Pulmonary artery endothelial cell (primary cell): ENCODE measurements at places on chromosomes 1 and 21.

DNA sequence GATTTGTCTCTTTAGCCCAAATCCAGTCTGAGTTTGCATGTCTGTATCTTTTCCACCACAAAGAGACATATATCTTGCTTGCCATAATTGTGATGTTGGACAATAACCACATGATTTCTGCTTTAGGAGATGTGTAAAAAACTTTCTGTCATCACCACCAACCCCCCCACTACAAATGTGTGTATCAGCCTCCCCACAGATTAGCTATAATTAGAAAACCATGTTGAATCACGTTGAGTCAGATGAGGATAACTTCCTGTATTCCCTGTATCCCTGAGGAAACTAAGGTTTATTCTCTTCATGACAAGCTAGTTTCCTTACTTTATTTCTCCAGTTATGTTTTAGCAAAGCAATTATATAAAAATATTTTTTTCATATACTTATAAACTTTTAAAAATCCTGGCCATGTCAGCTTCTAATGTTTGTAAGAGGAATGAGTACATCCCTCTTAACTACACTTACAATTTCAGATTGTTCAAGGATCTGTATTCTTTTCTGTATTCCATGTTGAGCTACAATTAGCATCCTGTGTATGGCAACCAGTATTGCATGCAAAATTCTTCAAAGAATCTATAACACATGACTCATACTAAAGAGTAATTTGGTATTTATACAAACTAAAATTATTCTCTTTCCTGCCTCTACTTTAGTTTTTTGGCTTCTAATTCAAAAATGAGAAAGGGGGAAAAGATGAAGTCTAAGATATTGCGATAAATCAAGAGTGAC is 143.0 kb downstream of the FMN2 start:
- no peak for DNase-seq

DNA sequence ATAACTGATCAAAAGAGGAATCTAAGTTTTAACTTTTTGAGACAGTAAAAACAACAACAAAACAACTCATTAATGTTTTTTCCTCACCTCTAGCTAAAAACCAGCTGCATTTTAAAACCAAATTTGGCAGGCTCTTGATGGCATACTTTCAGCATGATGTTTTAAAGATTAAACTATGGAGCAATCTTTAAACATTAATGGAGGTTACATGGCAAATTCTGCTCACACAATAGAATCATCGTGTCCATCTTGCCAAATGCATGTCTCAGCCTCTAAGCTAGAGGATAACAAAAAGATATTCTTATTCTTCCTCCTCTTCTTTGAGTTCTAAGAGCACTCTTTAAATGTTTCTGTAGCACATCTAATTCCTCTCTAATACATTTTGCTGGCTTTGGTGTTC is 579.8 kb upstream of the PKN2 start:
- no peak for DNase-seq

GRCh38 chr1:193533853-193534252 is 347.4 kb upstream of the B3GALT2 start:
- no peak for DNase-seq

GRCh38 chr1:62428351-62428750 is 8.5 kb upstream of the USP1 start:
- no peak for DNase-seq

GRCh38 chr1:151502035-151502700 is 9.0 kb upstream of the CGN start:
- no peak for DNase-seq

GRCh38 chr1:95122151-95122697 is 5.1 kb downstream of the TLCD4 start:
- DNase-seq, result no peak

DNA sequence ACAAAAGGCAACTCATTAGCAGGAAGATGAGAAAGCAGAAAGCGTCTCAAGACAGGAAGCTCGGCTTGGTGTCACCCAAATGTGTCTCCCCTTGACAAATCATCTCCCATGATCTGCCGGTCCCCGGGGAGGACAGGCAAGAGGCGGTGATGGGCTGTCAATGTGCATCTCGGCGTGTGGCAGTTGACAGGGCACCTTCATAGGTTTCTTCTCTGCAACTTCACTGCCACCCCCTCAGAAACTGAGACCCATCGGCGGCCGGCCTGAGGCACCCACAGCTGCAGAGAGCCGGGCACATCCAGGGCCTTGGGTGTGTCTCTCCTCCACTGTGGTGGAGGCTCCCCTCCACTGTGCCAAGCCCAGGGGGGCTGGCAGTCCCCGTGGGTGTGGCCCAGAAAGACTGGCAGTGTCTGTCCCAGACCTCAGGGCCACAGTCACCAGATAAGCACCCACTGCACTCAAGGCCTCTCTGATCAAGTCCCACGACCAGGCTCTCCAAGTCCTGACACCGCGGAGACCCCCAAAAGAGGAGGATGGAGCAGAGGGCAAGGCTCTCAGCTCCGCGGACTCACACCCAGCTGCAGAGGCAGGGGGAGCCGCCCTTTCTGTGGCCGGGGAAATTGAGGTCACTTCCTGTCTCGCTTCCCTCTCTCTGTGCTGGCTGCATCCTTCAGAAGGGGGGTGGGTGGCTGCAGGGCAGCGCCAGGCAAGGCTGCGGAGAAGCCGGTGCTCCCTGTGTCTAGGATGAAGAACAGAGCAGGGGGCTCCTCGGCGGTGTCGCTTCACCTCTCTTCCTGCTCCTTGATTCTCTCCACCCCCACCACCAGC is 39.6 kb upstream of the LBR start:
- DNase-seq, result peak; percentile 45

- DNase-seq, result no peak
These were observed 20.4 kb upstream of the CSF3R start for GRCh38 chr1:36503159-36503558.

GRCh38 chr1:60091195-60091715 is 17.7 kb upstream of the C1orf87 start:
- no peak for DNase-seq

DNA sequence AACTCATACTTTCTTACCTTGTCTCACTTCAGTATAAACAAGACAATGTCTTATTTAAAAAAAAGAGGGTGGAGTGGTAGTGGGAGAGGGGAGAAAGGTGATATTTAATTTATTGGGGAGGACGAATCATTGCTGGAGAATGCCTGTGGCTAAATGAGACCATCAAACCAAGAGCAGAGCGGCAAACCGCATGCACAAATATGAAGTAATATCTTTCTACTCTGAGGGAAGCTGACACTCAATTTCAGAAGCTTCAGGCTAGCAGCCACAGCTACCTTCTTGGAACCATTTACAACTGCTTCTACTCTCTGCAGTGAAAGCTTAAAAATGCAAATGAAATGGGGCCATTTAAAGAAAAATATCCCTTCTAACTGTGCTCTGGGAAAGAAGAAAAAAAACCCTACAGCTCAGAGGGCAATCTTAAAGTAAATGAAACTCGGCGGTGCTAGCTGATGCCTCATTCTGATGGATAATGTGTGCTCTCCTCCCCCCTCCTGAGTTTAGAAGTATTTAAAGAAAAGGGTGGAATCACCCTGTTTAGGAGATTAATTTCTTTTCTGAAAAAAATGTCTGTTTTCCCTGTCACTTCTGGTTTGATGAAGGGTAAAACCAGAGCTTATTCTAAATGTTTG is 178.2 kb upstream of the CAMK1G start:
- no peak for DNase-seq

DNA sequence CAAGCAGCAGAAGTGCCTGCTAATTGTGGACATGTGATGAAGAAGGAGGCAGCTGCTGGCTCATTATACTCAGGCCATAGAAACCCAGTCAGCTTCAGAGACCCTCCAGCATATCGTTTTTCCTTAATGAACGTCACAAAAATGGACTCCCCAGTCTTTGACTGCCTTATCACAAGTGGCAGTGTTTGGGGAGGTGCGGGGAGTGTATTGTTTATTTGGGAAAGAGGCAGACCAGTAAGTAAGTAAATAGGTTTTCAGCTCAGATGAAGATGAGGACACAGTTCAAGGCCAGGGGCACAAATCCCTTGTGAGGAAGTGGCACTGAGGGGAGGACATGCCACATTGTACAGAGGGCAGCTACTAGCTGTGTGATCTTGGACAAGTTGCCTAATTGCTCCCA is 43.5 kb upstream of the NRDC start:
- DNase-seq, result no peak

GRCh38 chr1:14415396-14415795 is 183.1 kb upstream of the KAZN start:
- no peak for DNase-seq

DNA sequence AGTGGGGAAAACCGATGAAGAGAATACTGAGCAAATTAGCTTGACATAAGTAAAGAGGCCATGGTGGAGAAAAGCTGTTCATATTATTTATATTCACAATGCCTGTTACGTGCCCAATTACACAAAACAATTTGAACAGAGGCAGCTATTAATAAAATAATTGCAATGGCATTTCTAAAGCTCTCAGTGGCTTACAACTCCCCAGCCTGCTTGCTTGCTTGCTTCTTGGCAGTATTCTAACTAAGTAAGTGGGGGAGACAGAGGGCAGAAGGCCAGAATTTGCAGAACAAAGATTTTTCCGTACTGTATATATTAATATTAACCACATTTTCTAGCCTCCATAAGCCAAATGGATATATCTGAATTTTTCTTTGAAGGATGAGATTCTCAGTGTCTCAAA is 12.9 kb downstream of the PTPN14 start:
- DNase-seq, result no peak

DNA sequence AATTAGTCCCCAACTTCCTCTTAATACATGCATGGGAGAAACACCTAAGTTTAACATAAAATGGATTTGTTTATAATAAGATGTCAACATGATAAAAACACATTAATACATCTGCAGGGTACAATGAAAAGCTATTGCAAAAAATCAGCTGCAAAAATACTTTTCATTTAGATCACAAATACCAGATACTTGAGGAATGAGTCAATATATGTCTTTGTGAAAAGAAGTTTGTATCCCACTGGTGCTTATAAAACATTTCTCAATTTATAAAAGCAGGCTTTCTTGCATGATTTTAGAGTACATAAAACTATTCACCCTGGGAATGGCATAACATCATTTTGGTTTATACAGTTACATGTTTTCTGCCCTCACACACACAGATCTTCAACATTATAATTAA is 18.6 kb upstream of the PRKAA2 start:
- DNase-seq, result no peak

GRCh38 chr1:231931846-231932454 is 305.4 kb downstream of the DISC1 start:
- no peak for DNase-seq

GRCh38 chr1:32052887-32053286 is 19.9 kb upstream of the TMEM39B start:
- DNase-seq, result no peak

DNA sequence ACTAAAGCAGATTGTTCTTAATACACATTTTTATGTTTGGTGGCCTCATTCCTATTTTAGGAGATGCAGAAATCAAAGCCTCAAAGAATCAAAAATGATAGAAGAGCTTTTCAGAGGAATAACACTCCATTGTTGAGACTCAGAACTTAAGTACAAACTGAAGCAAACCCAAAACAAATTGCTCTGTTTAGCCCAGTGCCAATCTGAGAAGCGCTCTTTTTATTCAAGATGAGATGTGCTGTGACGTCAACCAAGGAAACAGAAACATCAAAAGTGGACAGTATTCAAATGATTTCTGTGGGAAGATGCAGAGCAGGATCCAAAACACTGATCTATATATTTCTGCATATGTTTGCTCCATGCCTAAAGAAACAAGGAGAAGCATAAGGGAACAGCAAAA is 18.0 kb downstream of the COLGALT2 start:
- no peak for DNase-seq

DNA sequence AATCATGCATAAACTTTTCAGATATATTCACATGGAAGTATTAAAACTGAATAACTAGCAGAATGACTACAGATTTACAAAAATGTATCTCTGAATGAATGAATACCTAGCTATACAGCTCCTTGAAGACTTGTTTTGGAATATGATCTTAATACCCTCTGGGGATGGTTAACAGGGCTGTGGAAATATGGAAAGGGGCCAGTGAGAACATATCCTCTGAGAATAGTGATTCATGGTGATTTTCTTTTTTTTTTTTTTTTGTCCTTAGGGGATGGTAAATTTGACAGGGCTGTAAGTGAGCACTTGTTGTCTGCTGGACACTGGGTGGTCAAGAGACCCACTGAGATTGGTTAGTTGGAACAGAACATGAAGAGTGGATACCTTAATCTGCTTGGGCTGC is 80.7 kb upstream of the HP1BP3 start:
- no peak for DNase-seq

DNA sequence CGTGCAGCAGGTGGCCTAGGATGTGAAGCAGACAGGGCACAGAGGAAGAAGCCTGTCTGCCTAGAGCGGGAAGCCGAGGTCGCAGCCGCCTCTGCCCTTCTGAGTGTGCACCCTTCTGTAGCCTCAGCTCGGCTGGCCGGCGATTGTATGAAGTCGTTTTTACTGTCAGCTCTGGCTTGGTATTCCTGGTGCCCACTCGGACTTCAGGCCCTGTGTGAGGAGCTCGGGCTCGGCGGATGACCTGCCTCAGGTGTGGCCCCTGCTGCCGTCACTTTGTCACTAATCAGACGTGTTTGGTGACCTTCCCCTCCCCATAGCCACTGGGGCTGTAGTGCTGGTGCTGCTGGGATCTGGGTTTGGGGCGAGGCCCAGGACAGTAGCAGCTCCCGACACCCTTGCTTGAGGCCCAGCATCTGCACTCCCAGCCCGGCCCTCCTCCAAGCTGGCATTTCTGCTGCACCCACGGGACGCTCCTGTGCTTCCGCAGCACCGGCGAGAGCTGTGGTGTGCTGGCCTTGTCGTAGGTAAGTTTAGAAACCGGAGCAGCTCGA is 18.1 kb downstream of the SLX9 start:
- no peak for DNase-seq

DNA sequence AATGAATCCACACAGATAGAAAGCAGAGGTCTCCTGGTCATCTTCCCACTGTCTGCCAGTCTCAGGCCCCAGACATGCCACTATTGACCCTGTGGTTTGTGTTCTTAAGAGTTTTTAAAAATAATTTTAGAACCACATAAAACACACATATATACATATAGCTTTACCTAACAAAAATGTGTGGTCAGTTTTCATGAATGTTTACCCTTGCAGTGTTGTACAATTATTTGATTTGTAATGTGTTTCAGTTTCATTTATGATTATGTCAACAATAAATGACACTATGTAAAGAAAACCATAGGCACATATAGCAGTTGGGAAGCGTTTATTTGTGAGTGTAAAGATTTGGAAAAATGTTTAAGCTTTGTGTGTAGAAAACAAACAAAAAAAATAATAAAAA is 17.1 kb downstream of the CHAF1B start:
- DNase-seq, result no peak

DNA sequence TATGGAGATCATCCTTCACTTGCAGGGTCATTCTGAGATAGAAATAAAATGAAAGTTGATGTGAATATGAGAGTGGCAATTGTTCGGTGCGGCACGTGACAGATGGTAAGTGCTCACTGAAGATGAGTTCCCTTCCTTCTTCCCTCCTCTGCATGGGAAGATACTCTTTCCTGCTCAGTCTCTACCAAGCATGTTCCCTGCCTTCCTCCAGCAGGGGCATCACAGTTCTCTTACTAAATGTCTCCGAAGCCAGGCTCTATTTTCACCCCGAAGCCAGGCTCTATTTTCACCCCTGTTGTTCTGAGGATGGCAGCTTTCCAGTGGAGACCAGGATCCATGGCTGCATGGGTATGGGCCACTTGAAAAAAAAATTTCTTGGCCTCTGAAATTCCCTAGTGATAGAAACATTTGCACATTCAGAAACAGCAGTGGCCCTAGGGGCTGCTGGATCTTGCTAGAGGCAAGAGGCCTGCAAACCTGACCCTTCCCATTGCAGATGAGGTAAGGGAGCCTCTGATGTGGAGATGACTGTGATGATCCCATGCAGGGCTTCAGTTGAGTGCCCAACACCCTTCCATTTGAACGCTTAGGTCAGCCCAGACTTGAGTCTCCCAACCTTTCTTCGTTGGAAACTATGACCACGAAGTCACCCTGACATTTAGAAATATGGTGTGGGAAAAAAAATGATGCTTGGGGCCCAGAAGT is 123.7 kb upstream of the HMGB4 start:
- no peak for DNase-seq
